Fibroblast of villous mesenchyme (primary cell): ENCODE measurements at places on chromosomes 4 and X. TPM values are rescaled to one million over a fixed set of nuclear protein-coding genes. Genes with fewer than 3 reads are reported as not detected.
A peak's percentile ranks its signal among the peaks of the same experiment; 100 is the strongest.

GRCh38 chr4:6087669-6088341, 69.6 kb upstream of the C4orf50 start:
- DNase-seq = peak; percentile 16

The TRIM60 gene
- under 0.01 and 0.32 TPM in 2 replicates for total RNA-seq

The BMX gene
- under 0.01 TPM in 1 of 2 replicates, not detected in the other for total RNA-seq

DNA sequence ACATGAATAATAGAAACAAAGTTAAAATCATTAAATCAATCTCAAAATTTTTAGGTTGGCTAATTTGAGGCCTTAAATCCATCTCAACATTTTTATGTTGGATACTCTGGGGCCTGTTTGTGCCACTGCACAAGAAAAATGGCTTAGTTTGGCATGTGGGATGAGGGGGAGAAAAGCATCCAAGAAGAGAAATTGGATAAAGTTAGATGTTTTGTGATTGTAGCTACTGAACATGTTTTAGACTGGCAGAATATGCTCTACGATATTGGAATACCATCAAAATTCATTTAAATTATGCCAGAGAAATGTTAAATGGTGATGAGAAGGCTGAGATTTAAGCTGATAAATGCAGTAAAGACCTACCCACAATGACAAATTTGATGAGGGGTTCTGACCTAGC, 376.9 kb downstream of the CXXC4 start:
- no peak for DNase-seq

- DNase-seq = no peak
These were observed 16.6 kb downstream of the ARHGAP24 start for GRCh38 chr4:85491527-85491926.

GRCh38 chrX:97860226-97860625, 976.5 kb downstream of the RPA4 start:
- peak; percentile 35 for DNase-seq

DNA sequence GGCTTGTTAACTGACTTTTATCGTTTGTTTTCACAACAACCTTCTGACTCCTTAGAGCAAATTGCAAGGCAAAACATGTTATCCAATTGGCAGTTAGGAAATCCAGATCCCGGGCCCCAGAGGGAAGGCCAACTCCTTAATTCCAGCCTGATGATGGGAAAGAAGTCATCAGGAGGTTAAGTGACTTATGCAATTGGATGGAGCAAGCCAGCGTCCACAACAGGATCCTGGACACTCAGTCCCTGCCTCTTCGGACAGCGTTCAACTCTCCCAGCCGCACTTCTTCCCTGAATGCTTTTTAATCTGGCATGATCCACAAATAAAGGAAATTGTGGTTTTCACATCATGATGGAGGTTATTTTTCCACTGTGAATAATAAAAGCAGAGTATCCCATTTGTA, 310.1 kb downstream of the RAB28 start:
- DNase-seq = peak; percentile 85

The TSPAN6 gene
- 30.0 and 44.5 TPM in 2 replicates for total RNA-seq

- peak; percentile 82 for DNase-seq
These were observed 354.1 kb downstream of the CHIC1 start for GRCh38 chrX:73916931-73917667.

GRCh38 chr4:184232202-184232601, 14.5 kb upstream of the ENPP6 start:
- no peak for DNase-seq

GRCh38 chr4:75172551-75172950, 239.6 kb downstream of the PARM1 start:
- no peak for DNase-seq

The PF4V1 gene
- total RNA-seq = not detected in 2 replicates

- DNase-seq = no peak
These were observed 29.6 kb upstream of the AP1AR start for GRCh38 chr4:112201915-112202505.

DNA sequence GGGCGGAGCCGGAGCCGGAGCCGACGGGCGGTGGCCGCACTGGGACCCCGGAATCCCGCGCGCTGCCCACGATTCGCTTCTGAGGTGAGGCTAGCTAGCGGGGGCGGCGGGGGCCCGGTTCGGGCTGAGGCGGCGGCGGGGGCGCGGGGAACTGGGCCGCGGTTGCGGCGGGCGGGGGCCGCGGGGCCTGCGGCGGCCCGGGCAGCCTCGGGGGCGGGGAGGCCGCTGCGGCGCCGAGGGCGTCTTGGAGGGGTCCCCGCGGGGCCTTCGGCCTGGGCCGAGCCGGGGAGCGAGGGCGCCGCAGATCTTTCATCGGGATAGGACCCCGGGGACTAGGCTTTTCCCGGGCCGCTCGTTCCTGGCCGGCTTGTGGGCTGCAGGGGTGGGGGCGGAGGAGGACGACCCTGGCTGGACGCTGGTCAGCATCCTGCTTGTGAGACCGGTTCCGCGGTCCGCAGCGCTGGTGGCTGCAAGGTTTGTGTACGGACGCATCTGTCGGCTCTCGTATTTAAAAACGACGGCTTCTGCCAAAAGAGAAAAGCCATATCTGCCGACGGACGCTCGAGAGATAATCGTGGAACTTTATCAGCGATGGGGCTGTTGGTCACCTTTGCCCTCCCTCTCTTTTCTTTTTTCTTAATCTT, 419 bp downstream of the ADD1 start:
- peak; percentile 48 for DNase-seq
